Muscle of arm (tissue), 14 donors: ENCODE measurements at places on chromosomes 4 and X.

- DNase-seq: no peak
Measured at GRCh38 chr4:127491571-127491970, 141.2 kb upstream of the INTU start.

- no peak for DNase-seq
Measured at GRCh38 chr4:168817370-168817769, 192.7 kb downstream of the CBR4 start.

DNA sequence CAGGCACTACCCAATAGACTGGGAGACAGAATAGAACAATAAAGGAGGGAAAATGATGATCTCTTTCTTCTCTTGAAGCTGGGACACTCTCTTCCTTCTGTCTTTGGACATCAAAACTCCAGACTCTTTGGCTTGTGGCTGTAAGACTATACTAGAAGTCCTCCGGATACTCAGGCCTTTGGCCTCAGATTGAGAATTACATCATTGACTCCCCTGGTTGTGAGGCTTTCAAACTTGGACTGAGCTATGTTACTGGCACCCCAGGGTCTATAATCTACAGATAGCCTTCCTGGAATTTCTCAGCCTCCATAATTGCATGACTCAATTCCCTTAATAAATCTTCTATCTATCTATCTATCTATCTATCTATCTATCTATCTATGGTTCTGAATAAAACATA is 294.2 kb upstream of the CT83 start:
- peak; percentile 51 for DNase-seq

- DNase-seq: no peak
Measured at GRCh38 chr4:4470208-4470607, 71.6 kb downstream of the STX18 start.

GRCh38 chrX:25288676-25289075 is 272.9 kb upstream of the ARX start:
- no peak for DNase-seq

DNA sequence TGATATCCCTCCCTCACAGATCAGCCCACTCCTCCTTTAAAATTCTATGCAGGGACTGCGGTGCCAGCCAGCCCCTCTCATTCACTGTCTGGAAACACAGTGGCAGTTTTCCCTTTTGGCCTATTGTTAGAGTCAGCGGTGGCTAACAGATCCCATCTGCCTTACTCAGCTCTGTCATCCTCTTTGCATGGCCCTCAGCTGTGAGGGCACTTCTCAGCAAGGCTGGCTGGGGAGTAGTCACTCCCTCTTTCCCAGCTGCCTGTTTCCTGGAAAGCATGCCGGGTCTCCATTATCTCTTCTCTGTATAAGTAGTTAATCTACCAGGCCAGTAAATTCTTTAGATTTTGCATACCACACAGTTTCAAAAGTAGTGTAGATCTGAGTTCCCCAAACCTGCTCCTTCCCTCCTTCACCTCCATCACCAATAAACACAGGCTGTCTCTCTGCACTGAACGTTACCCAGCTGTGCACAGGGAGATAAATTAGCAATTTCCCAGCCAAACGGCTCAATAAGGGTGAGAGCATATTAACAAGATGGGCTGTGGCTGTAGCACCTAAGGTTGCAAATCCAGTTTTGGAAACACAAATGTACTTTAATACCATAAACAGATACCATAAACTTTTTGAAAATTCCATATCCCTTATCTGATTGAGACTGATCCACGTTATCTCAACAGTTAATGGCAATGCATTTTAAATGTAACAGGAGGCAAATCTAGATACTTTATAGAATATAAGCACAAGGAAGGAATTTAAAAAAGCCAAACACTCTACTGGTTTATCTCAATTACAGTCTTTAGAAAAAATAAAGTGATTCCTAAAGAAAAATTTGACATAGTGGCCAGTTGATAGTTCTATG is 229.3 kb downstream of the ANKRD50 start:
- no peak for DNase-seq

DNA sequence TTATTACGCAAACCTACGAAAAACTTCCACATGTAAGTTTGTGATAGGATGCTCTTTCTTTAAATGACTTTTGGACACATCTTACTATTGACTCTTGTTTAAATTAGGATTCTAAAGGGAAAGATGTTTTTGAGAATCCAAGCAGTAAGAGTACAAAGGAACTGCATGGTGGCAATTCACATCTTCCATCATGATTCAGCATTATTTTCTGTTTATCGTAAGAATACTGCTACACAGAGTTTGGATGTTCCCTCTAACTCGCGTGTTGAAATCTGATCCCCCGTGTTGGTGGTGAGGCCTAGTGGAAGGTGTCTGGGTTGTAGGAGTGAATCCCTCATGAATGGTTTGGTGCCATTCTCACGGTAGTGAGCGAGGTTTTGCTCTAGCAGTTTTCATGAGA is 371.8 kb upstream of the FTHL17 start:
- no peak for DNase-seq

GRCh38 chr4:143348233-143349077 is 11.8 kb downstream of the GAB1 start:
- no peak for DNase-seq

GRCh38 chr4:16672421-16672820 is 226.0 kb downstream of the LDB2 start:
- peak; percentile 61 for DNase-seq

DNA sequence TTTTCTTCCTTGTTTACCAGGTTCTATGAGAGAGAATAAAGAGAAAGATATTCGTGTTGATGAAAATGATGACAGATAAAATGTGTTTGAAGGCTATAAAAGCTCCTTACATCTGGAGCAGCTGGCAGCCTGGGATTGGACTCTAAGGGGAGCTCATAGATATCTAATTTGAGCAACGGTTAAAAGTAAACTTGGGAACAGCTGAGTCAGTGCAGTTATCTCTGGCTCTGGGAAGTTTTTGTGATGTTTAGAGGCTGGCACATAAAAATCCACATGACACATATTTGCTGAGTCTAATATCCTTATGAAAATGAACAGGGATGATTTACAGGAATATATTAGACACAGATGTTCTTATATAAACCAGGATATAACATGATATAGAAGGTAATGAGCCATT is 331.8 kb upstream of the TENM3 start:
- no peak for DNase-seq

DNA sequence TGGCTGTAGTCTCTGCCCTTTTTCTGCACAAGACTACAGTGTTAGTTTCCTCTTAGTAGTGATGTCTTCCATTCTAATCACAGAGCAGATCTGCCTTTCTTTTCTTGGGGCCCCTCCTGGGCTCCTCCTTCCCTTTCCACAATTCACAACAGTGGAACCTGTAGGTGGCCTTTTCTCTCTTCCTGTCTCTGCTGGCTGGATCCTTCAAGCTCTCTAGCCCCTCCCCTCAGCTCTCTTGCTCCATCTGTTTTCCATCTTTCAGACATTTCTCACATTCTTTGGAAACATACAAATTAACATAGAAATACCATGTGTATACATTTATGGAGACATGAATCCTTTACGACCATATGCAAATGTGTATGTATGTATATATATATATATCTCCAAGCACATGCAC is 304 bp upstream of the SPIN2A start:
- DNase-seq: peak; percentile 46

DNA sequence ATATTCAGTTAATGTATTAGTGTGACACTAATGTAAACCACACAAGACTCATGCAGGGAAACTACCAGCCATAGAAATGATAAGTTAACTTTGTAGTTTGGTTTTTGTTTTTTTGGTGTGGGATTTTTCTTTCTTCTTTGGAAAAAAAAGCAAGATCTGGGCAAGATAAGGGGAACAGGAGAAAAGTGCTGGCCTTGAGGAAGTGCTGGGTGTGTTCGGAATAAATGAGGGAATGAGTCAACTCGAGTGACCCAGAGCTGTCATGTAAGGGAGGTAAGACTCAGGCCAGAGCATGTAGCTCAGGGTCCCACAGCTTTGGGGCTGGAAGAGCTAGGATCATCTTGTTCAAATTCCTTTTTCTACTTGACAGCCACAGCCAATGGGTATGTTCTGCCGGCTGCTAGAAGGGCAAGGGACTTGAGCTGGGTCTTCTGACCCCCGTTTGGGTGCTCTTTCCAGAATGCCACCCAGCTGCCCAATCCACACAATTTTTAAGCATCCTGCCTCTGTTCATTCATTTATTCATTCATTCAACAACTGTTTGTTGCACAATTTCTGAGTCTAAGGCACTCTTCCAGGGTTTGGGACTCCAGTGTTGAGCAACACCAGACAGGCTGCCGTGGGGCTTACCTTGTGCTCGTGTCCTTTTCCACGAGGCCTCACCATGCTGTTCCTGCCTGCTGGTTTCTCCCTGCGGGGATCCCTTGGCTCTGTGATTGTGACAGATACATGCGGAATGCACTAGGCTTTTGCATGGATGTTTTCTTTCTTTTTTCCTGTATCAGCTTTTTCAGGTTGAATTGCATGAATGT is 54.5 kb downstream of the CLDN34 start:
- DNase-seq: no peak

- no peak for DNase-seq
Measured at GRCh38 chrX:1946974-1947373, 332.1 kb downstream of the ASMT start.

- DNase-seq: no peak
Measured at GRCh38 chr4:31807036-31807435, 1086.9 kb downstream of the PCDH7 start.

DNA sequence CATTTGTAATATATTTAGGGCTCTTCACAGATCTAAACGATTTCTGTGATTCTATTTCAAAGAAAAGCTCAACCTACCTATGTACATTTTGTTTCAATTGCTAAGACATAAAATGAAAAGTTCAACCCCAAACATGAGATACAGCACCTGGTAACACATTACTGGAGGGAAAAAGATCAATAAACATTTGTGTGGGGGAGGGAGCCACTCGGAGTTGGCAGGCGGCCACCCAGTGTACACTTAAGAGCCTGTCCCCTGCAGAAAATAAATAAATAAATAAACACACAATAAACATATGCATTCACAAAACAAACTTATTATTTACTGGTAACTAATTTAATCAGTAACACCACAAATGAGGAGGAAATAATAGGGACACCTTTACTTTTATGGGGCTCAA is 19.3 kb downstream of the PRSS48 start:
- DNase-seq: no peak

DNA sequence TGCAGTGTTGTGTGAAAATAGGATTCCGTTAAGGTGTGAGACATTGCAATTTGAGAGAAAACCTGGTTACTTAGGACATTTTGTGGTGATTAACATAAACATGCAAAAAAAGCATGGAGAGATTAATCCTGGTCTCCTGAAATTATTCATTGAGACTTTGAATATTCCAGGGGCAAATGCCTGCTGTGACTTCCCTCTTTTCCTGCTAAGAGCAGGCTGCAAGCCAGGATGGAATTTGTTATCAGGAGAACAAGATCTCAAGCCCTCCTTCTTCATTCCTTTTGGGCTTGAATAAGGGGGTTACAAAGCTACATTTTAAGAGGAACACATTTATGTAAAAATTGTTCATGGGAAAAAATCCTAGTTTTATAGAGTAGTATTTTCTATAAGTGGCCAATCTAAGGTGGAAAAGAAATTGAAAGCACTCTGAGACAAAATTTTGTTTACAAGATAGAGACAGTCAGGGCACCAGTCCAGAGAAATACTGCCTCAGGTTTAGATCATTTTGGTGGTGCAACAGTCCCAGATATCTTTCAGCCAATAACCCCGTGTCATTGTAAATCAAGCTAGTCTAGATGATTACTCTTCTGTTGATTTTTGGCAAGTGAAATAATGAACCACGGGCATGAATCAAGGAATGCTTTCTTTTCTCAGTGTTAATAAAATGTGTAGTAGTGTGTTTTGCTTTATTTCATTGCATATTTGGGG is 1528.3 kb upstream of the AGA start:
- DNase-seq: no peak

DNA sequence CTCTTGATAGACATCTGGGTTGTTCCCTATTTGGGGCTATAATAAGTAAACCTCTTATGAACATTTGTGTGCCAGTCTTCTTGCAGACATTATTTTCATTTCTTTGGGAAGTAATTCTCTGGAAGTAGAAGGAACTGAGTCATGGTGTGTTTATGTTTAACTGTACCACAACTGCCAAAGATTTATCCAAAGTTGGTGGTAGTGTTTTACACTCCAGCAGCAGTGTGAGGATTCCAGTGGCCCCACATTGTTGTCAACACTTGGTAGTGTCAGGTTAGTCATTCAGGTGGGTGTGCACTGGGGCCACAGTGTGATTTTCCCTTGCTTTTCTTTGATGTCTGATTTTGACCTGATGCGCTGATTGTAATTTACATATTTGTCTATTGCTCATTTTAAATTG is 5.0 kb upstream of the UVSSA start:
- no peak for DNase-seq

GRCh38 chr4:4385729-4386295 is 1.1 kb upstream of the NSG1 start:
- DNase-seq: no peak

DNA sequence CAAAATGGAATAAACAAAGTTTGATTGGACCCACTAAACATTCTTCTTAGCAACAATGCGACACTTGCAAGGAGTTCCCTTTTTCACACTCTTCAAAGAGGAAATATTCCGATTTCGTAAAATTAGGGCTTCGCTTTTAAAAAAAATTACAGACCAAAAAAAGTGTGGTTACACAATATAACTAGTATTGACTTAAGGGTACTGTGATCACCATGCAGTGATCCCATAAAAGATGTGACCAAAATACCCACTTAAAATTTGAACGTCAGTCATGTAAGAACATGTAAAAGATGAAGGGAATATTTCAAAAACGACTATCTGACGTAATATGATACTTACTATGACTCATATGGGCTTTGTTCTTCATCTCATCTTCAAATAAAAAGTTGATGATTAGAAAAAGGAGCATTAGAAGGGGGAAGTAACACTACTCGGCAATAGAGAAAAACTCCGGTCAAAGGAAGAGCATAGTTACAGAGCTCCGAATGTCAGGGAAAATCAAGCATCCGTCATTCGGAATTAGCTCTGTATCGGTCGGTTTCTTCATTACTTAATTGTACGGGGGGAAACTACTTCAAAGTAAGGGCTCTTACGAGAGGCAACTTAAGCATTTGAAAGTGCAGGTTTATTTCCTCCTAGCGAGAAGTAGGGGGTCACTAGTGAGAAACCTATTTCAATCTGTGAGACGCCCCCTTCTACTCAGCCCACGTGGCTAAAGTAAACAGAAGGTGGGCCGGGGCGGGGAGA is 1.3 kb upstream of the TET2 start:
- peak; percentile 25 for DNase-seq

- DNase-seq: no peak
Measured at GRCh38 chrX:110172215-110172614, 145.7 kb downstream of the AMMECR1 start.

DNA sequence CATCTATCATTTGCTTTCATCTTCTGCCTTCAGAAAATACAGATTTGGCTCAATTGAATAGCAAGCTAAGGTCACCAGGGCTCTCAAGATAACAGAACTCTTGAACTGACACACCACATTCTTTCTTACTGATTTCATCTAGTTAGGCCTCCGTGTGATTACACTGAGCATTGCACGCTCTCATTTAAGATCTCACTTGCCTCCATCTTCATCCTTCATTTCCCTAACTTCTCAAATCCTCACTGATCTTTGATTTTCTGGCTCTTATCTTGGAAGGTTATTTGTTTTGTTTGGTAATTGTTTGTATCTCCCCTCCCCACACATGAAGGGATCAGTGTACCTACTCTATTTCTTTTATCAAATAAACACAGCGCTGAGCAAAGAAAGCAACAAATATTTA is 47.7 kb downstream of the MANBA start:
- DNase-seq: no peak
